ENCODE measurements at places on chromosomes 11 and 22.

- DNase-seq, result no peak
Measured at GRCh38 chr22:27866135-27867084, 52.6 kb downstream of the PITPNB start.

- no peak for DNase-seq
Measured at GRCh38 chr22:22957090-22957489, 69.5 kb downstream of the IGLL5 start.

GRCh38 chr11:43222215-43222614 is 89.6 kb upstream of the API5 start:
- DNase-seq, result no peak

DNA sequence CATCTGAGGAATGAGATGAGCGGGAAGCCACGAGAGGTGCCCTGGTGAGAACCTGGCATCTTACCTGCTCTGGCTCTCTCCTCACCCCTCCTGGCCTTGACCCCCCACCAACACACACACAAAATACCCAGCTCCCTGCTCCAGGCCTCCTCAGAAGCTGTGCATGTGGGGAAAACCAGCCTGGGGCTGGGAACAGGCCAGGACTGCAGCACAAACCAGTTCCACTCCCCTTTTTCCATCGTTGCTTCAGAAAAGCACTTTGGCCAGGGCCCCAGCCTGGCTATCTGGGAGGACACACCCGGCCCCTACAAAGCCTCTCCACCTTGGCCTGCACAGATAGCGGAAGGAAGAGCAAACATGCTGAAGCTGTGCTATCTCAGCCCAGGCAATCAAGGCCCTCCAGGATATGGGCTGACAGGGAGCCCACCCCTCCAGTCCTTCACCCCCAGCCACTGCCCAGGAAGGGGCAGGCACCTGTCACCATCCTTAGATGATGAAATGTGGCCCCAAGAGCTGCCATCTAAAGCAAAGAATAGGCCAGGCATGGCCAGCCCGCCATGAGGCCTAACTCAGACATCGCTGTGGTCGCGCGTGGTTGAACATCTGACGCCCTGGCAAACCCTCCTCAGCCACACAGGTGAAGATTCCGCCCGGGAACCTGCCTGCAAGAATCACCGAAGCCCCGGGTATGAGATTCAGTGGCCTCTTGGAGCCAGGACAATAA is 35.4 kb downstream of the PISD start:
- DNase-seq, result peak; percentile 93

- DNase-seq, result peak; percentile 63
Measured at GRCh38 chr11:98289617-98290263, 731.0 kb upstream of the CNTN5 start.

DNA sequence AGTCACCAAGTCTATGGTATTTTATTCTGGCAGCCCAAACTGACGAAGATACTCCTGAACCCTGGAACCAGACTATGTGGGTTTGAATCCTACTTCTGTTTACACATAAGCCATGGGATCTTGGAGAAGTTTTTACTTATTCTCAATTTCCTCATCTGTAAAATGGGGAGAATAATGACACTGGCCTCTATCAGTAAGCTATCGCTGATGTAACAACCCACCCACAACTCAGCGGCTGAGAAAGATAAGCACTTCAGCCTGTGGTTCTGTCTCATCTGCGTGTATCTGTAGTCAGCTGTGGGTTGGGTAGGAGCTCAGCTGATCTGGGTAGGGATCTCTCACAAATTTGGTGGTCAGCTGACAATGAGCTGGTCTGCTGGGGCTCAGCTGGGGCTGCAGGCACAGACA is 68.0 kb upstream of the ALX4 start:
- peak; percentile 70 for DNase-seq

GRCh38 chr11:46345131-46345597 is 2.1 kb upstream of the DGKZ start:
- peak; percentile 80 for DNase-seq

GRCh38 chr22:45008751-45009605 is 827 bp downstream of the PHF21B start:
- peak; percentile 30 for DNase-seq

DNA sequence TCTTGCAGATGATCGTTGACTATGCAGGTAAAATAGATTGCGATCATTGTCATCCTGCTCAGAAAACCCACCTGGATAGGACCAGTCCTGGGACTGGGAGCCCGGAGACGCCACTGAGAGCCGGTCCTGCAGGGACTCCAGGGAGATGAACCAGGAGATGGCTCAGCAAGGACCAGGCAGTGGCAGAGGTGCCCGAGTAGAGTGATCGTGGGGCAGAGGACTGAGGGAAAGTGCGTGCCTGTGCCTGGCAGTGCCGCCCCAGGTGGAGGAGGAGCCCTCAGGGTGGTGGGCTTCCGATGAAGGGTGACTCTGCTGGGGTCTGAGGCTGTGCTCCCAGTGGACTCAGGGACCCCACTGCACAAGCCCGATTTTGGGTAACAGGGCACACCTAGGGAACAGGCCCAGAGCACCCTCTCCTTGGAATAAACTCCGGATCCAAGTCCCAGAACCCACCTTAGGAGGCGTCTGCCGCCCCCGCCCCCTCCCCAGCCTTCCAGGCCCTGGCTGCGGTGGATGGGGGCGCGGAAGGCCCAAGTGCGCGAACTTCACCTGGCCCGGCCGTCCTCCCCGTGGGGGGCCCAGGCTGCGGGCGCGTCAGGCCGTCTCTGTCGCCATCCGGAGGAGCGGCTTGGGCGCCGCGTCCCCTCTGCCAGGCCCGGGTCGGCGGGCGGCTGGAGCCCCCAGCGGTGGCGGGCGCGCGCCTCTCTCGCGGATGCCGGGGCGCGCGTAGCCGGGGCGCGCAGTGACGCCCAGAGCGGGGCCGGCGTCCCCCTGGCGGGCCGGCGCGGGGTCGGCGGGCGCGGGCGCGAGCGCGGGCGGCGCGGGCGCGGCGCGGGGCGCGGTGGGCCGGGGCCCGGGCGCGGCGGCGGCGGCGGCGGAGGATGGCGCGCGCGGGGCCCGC is 1338.8 kb downstream of the BRD1 start:
- DNase-seq, result no peak

GRCh38 chr22:21624120-21624879 is 5.5 kb downstream of the YDJC start:
- peak; percentile 68 for DNase-seq

GRCh38 chr22:47205081-47205491 is 442.6 kb downstream of the TBC1D22A start:
- no peak for DNase-seq

Data from hematopoietic multipotent progenitor cell treated with erythropoietin and hydrocortisone succinate and interleukin-3 and kit ligand, for 4 days (in vitro differentiated cells).